ENCODE measurements at places on chromosomes 5 and 9. TPM values are rescaled to one million over a fixed set of nuclear protein-coding genes. Genes with fewer than 3 reads are reported as not detected.

The CCNJL gene
- 5.6 TPM for total RNA-seq

The GLRA1 gene
- not detected for total RNA-seq

The IFNA13 gene
- total RNA-seq: not detected

The MYO10 gene
- 22.1 TPM for total RNA-seq

The LCN2 gene
- total RNA-seq: 136 TPM

The OCLN gene
- total RNA-seq: 12.8 TPM

The PKD2L2 gene
- not detected for total RNA-seq

The CDKN2B gene
- 67.0 TPM for total RNA-seq

The PPP3R2 gene
- total RNA-seq: not detected

GRCh38 chr9:94772144-94772543 is 45.6 kb downstream of the AOPEP start:
- DNase-seq: no peak

- DNase-seq: no peak
Observed at GRCh38 chr5:177546258-177546741, 8.1 kb downstream of the FAM193B start.

DNA sequence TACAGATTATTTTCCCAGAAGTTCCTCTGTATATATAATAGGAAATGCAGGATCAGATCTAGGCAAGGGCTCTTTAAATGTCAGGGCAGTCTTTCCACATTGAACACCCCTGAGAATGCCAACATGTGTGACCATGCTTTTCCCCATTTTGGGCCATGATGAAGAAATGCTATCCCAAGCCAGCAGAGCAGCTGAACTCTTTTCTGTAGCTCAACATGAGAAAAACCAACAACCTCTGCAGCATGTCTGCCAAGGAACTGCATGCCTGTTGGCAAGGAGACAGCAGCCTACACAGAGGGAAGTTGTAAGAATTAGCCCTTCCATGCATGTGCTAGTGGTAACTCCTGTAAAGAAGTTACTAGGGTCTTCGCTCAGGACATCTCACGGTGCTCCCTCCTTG is 9.5 kb upstream of the IFNK start:
- DNase-seq: no peak

DNA sequence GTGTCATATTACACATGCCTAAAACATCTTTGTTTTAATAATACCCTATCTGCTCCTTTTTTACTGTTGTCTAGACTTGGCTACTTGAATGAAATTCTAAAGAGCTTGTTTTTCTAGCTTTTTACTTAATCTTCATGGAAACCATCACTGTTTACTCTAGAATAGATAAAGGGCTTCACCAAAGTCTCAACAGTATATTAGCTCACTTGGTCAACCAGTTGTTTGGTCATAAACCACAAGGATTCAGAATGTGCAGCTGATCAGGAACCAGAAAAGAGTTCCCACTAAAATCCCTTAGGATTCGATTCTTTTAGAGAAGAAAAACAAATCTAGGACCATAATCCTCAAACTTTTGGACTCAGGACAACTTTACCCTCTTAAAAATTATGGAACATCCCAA is 38.0 kb downstream of the CDO1 start:
- no peak for DNase-seq

DNA sequence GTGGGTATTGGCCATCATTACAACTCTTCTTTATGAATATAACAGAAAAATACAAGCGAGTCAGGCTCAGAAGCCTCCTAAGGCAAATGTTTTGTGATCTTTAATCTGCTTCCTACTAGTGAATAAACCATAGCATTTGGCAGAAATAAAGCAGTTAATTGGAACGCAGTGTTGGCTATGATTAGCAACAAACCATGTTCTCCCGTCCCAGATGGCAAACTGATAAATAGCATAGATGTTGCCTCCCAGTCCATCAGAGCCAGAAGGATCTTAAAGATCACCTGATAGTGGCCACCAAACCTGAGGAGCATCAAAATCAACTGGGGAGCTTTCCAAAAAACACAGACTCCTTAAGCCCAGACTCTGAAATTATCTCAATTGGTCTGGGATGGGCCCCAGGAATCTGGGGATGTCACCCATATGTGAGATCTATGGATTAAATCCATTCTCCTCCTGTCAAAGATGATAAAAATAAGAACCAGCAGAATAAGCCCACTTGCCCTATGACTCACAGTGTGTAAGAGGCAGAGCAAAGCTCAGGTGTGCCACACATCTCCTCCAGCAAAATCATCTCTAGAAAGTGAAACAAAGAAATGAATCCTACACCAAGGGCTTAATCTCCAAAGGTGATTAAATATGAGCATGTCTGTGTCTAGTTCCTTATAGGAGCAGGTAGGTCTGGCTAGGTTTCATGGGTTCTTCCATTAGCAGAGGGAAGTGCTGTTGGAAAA is 50.3 kb downstream of the APBA1 start:
- no peak for DNase-seq

GRCh38 chr9:82353631-82354278 is 365.2 kb downstream of the SPATA31D1 start:
- no peak for DNase-seq

DNA sequence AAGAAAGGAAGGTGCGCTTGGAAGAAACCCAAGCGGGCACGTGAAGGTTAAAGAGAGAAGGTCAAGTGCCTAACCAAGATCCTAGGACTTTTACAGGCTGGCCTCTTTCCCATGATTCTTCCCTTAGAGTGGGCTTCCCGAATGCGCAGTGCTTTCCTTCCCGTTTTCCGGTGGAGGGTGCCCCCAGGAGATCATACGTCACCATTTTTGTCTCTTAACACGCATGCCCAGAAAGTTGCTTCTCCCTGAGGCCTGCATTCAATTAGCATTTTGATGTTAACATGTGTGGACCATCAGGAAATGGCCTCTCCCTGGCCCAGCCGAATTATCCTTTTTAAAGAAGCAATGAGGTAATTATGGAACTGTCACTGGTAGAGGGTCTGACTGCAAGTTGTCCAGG is 1.9 kb upstream of the RUSC2 start:
- no peak for DNase-seq

DNA sequence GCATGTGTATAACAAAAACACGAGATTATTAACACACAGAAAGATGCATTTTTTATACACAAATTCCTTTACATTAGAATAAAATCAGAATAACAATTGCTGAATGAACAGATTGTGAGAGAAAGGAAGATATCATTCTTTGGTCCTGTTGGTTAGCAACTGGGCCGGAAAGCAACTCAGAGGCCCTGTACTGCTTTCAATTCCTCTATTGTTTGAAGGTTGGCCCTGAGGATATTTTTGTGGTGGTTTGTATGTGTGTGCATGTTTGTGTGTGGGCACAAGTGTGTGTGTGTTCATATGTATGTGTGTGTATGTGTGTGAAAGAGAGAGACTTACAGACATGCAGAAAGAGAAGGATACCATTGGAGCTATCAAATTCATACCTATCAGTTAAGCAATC is 356.8 kb upstream of the DMAC1 start:
- DNase-seq: no peak

GRCh38 chr5:150114773-150115408 is 28.5 kb upstream of the CSF1R start:
- DNase-seq: peak; percentile 58

- no peak for DNase-seq
Observed at GRCh38 chr9:133950192-133950591, 41.9 kb downstream of the VAV2 start.

DNA sequence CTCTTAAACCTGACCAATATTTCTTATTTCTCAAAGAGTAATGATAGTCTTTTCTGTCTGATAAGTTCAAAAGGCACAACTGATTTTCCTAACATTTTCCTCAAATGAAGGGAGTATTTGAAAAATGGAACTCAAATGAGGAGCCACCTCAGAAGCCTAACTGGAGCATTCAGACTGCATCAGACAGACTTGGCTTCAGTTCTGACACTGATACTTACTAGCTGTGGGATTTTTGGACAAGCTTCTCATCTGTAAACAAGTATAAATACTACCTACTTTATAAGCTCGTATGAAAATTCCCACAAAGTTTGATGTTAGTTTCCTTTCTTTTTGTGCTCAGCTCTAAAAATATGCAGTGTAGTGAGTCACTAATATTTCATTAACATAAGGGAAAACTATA is 107.7 kb upstream of the CCDC152 start:
- DNase-seq: no peak

DNA sequence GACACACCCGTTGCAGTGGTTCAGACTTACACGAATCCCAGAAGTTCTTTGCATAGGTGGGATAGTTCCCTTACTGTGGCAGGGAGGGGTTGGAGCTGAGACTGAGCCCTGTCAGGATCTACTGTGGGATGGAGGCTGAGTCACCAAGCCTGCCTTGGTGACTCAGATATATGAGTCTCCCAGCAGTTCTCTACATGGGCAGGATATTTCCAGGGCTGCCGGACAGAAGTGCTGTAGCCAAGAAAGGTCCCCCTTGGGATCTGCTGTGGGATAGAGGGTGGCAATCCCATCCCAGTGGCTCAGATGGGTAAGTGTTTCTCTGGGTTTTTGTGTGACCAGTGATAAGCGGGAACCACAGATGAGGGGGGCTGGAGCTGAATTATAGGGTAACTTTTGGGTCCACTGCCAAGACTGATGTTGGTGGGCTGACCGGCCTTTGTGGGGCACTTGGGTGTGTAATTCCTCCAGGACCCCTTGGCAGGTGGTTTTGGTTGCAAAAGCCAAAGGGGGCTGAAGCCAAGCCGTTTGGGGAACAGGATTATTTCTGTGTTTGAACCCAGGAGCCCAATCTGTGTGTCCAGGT is 18.7 kb downstream of the XRCC4 start:
- no peak for DNase-seq

GRCh38 chr9:20397348-20397747 is 225.0 kb downstream of the MLLT3 start:
- no peak for DNase-seq

DNA sequence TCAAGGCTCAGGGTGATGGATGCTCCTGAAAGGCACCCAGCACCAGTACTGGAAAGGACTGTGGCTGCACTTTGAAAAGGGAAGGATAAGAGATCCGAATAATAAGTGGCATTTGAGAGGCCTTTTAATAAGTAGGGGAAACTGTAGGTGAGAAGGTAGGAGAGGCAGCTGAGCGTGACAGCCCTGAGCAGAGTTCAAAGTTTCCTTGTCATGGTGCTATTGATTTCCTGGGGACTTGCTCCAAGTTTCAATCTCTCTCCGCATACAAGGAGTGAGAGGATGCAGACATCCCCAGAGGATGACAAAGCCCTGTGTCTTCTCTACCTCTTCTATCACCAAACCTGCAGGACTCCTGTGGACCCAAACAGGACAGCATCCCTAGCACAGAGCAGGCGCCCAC is 354.5 kb downstream of the SPOCK1 start:
- DNase-seq: no peak

DNA sequence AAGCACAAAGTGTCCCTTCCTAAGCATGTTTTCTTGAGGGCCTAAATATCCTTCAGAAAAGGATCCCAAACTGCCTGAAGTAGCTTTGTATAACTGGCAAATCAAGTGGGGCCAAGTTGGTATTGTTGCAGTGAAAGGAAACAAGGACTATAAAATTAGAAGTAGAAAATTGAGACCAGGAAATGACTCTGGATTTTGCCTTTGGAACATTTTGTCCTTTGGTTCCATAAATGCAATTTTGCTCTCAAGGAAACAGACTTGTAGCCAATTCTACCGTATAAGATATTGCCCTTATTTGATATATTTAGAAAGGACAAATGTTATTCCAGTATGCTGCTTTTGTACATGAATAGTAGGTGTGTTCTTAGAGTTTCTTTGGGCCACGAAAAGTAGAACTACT is 34.4 kb downstream of the RABGAP1 start:
- no peak for DNase-seq

DNA sequence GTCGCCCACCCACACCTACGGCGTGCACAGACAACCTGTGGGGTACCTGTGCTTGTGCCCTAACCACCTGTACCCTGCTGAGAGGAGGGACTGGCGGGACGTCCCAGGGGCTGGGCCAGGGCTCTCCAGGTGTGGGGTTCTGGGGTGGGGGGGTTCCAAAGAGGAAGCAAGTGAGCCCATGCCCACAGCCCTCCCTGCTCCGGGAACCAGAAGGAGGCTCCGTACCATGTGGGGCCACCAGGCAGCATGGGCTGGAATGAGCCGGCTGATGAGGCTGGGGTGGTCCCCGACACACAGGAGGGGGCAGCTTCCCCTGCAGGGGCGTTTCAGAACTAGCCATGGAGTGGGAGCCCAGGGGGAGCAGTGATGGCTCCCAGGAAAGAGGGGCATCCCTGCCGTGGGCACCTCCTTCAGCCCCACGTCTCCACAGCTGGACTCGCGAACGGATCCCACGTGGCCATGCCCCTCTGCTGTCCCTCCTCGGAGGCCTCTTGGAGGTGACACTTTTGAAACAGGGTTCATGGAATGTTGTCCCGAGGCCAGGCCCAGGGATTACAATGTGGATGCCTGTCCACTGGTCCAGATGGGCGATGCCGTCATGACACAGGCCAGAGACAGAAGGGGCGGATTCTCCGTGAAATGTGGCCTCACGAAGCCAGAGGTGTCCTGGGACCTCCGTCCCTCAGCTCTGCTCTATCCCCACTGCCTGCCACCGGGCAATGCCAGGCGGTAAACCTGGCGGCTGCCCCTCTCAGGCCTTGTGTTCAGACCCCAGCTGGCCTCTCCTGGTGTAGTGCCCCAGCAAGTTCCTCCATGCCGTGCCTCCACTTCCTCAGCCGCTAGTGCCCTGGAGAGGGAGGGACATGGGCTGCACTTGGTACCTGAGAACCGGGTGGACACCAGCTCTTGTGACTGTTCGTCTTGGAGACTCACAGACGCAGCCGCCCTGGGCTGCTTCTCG is 33.6 kb upstream of the IRX4 start:
- no peak for DNase-seq

DNA sequence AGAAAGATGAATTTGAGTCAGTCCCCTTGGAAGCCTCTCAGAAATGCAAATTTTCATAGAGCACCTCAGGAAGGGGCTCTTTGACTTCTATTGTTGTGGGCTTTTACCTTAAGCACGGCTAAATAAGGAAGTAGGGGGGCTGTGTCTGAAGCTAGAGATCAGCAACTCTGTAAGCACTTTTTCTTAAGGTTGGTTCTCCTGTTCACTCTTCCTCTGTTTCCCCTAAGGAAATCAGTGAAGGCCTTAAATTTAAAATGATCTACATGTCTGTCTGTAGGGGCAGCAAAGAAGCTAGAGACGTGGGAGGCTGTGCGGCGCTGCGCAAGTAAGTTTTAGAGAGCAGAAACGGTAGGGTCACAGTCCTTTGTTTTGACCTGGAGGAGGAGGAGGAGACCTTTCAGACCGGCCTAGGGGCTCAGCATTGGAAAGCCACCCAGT is 1.2 kb upstream of the CDC14B start:
- DNase-seq: no peak

- no peak for DNase-seq
Observed at GRCh38 chr5:151072630-151073025, 8.2 kb downstream of the TNIP1 start.

- DNase-seq: no peak
Observed at GRCh38 chr5:61366497-61367240, 34.6 kb downstream of the ZSWIM6 start.
